ENCODE measurements at places on chromosomes 4 and X.

DNA sequence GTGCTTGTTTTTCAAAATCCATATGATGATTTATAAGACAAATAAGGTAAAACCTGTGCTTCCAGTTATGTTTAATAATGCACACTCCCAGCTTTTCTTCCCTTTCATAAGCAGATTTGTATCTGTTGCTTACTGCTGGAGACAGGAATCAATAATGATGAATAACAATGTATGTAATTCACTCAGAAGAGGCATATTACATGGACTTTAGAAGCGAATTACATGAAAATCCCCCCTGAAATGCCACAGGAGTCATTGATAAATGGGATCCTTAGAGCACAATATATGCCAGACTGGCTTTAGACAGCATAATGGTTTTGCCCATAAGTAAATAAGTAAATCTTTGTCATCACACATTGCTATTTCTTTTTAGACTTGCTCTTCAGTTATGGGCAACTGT, 892.3 kb downstream of the CCSER1 start:
- DNase-seq, result no peak

DNA sequence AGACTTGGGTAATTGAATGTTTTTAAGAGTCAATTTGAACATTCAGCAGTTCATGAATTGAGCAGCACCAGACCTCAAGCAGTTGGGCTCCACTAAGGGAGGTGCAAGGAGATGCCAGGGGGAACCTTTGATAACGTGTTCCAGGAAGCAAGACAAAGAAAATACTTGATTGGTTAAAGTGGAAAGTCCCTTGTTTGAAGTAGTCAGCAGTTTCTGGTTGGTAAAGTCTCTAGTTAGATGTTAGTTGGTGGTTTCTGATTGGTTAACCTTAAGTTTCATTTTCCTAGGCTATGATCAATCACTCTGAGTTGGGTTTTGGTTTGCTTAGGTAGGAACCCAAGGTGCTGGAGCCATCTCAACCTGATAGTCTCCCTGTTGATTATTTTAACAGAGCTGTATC, 4.0 kb downstream of the HERC6 start:
- peak; percentile 36 for DNase-seq

DNA sequence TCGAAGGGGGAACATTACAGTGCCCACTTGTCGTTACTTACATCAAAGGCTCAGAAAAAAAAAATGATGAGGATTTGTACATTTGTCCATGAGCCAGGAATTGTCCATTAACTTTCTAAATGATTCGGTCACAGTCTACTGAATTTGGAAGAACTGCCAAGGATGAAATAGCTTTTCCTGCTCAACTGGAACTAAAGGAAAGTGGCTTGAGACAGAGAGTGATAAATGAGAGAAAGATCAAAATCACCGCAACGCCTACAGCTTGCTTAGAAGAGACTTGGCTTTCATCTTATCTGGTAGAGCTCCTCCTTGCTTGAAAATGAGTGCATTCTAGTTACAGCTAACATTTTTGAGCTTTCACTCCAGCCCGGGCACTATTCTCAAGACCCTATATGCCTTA, 55.5 kb upstream of the ADGRG2 start:
- no peak for DNase-seq

GRCh38 chr4:181874602-181875001, 368.6 kb upstream of the TENM3 start:
- DNase-seq, result no peak

DNA sequence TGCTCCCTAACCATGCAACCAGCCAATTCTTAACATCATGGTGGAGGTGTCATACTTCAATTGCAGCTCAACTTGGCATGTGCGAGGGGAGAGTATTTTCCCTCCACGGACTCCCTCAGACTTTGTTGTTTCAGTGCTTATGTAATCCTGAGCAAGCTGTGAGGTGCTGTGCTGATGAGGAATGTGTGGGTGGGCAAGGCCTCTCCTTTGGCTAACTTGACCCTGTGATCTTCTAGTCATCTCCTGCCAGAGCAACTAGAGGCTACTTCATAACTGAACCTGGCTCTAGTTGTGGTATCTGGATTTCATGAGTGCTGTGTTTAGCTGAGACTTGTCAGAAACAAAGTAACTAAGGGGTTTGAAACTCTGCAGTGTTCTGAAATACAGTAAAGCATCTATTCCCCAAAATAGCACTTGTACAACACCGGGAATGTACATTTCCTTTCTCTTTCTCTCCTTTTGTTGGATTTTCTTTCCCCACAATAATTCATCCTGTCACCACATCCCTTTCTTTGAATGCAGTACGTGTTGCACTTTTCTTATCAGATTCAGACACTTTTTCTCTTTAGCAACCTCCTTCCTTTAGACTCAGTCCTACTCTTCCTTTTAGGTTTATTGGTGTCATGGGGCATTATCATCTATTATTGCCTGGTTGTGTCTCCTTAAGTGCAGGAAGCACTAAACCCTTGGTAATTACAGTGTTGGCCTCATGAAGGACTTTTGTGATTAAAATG, 415.2 kb upstream of the NR3C2 start:
- DNase-seq, result no peak

- DNase-seq, result no peak
These were observed 370.7 kb downstream of the GRIA2 start for GRCh38 chr4:157591245-157591644.

DNA sequence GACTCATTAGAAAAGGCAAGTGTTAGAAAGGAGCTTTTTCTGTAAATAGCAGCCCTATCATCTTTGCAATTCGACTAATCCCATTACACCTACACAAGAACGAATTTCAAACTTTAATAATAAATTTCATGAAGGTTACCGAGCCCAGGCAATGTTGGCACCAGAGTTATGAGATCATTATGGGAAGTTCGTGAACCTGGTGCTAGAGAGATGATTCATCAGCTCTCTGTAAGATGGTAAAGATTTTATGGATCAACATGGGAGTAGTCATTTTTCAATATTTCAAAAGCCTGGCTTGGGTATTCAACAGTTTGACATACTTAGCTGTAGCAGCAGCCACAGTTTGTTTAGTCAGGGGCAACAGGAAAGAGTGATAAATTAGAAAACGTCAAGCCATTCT, 35.8 kb downstream of the AMELX start:
- DNase-seq, result no peak
